ENCODE measurements at places on chromosomes 11 and 22. TPM values are rescaled to one million over a fixed set of nuclear protein-coding genes. Genes with fewer than 3 reads are reported as not detected.

The C22orf31 gene
- total RNA-seq = not detected

The EMID1 gene
- total RNA-seq = not detected

The NELL1 gene
- total RNA-seq = not detected

The SOX10 gene
- total RNA-seq = not detected

The MS4A3 gene
- total RNA-seq = not detected

All from aortic smooth muscle cell (primary cell).